ENCODE measurements at places on chromosomes 11 and 22.

GRCh38 chr11:35324183-35324886, 95.0 kb downstream of the SLC1A2 start:
- no peak for DNase-seq

DNA sequence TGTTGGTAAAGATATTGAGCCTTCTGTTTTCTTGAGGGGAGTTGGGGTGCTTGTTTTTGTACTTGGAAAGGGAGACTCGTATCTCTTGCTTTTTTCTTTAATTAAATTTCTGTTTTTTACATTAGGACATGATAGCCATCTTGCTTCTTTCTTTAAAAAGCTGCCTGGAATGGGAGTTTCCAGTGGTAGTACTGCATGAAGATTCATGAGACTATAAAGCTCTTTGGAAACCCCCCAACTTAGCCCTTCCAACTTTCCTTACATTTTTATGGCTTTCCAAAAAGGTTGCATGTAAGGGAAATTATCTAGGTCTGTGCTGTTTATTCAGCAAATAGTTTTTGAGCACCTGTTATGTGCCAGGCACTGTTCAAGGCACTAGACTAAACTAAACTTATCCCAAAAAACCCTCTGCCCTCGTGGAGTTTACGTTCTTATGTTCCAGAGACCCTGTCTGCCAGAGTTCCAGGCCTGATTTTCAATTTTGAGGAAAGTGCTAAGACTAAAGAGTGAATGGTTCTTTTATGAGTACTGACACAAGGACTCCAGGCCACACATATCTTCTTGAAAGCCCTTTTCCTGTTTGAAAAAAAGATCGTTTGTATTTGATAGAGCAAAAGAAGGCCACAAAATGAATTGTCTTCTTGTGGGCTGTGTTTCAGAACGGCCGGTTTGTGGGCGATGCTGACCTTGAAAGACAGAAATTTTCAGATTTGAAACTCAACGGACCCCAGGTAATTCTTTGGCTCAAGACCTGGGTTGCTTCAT, 31.9 kb downstream of the CTNND1 start:
- DNase-seq, result no peak

DNA sequence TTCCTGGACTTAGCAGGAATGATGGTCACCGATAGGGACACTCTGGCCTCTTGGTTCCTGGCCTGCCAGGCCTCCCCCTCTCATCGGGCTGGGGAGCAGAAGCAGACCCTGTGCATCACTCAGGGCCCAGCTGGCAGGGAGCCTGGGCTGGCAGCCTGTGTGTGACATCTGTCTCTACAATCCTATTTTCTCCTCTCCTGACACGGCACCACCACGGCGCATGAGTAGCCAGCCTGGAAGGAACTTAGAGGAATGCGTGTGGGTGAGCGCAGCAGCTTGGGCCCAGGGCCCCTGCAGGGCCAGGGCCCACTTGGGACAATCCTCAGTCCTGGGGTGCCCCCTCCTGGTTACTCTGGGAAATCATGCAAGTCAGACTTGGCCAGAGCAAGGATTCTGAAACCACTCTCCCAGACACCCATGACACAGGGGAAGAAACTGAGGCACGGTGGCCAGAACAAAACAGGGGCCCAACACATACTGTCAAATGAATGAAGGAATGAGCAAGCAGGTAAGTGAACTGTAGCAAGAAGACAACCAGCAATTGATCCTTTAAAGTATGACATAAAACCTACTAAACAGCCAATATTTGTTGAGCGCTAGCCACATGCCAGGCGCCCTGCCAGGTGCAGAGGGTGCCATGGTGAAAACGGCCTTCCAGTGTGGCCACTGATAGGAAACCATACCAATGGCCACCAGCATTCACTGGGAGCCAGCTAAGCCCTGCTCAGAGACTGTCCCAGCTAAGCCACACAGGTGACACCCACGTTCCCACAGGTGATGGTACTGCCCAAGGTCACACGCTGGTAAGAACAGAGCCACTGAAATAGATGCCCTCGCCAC, 13.3 kb downstream of the RSPH14 start:
- DNase-seq, result peak; percentile 36

DNA sequence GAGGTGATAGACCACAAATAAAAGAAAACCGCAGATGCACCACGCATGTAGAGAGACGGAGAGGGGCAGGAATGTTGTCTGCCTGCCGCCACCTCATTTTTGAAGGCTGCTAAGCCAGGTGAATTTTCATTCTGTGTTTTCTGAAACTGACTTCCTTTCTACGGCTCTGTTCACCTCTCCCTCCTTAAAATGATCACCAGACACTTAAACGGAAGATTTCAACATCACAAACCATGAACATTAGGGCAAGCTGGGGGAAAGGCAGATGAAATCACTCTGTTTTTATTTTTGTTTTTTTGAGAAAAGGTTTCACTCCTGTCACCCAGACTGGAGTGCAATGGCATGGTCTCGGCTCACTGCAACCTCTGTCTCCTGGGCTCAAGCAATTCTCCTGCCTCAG, 232.4 kb downstream of the MIAT start:
- no peak for DNase-seq

- DNase-seq, result no peak
These were observed 31.1 kb downstream of the DKK3 start for GRCh38 chr11:11977206-11977938.

DNA sequence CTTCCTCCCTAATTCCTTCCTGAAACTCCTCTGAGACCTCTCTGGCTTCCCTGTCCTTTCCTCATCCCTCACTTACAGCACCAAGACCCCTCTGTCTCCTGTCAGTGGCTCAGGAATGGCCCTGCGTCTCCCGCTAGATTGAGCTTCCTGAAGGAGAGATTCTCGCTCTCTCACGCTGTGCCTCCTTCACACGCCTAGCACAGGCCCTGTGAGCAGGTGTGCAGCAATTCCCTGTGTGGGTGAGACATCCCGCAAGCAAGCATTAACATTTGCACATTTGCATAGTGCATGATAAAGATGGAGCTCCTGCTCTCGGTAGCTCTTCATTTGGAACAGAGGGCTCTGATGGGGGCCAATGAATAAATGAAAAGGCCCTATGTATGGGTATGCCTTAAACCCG, 159.8 kb downstream of the ADAMTS15 start:
- DNase-seq, result no peak

DNA sequence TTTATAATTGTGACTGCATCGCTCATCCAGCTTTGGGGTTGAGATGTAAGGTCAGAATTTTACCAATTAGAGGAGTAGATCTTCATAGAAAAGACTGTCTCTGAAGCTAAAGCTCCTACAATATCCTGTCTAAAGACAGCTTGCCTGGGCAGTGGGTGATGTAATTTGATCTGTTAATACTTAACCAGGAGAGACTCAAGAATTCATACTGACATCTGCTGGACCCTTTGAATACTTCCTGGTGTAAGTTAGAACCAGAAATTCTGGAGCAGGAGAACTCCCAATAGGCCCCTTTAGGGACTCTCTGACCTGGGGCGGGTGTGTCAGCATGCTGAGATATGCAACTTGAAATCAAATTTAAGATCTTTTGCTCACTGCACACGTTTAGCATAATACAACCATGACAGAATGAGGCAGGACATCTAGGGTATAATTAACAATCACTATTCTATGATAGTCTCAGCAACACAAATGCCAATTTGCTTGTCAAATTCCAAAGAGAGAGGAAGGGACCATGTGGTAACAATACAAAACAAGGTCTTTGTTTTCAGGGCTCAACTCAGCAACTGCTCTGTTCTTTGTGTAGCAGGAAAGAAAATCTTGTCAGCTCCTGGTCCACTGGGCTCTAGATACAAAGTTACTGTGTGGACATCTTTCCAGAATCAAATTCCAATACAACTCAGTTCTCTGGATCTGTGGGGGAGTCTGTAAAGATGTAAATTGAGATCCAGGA, 143.9 kb downstream of the INSC start:
- no peak for DNase-seq

- DNase-seq, result no peak
These were observed 56.5 kb upstream of the CABP7 start for GRCh38 chr22:29663180-29663821.

GRCh38 chr22:28737701-28738100, 3.9 kb downstream of the CHEK2 start:
- DNase-seq, result no peak

- DNase-seq, result no peak
These were observed 7.6 kb downstream of the ZNF70 start for GRCh38 chr22:23743303-23743705.

DNA sequence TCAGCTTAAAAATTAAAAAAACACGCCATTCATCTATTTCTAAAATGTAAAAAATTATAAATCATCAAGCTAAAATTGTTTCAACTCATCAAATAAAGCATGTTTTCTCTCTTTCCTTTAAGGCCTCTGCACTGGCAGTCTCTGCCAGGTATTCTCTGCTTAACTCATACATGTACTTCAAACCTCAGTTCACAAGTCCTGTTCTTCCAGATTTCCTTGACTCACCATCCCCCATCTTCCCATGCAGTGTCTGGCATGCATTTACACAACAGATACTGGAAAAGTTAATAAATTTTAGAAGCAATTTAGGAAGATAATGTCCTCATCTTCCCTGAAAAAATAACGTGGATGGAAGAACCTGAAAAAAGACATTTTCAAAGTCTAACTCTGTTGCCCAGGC, 32.5 kb downstream of the CSTF3 start:
- no peak for DNase-seq

Data from stimulated activated CD8-positive, alpha-beta memory T cell treated with anti-CD3 and anti-CD28 coated beads, Interleukin-7, amount 100 ng/mL, for 48 hours (primary cell).